ENCODE measurements at places on chromosomes 16 and 17.

DNA sequence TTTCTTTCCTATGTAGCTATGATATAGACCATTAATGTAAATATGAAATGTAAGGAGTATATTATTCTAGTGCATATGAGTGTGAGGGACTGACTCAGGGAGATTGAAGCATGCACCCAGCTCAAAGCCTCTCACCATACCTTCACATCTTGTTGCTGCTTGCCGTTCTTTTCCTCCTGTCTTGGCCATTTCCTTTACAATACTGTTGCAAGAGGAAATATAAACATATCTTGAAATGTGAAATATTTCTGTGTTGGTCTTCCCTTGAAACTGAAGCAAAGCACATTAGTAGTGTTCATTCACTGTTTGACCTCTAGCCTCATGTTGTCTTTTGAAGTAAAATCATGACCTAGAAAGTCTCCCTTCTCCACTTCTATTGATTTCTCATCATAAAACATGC, 46.6 kb downstream of the PHKB start:
- DNase-seq: no peak
- no peak overlapping the region for H3K27ac ChIP-seq
- no peaks in the 10 kb centered on the region for H3K4me1 ChIP-seq
- no peaks in the 10 kb centered on the region for H3K27me3 ChIP-seq

DNA sequence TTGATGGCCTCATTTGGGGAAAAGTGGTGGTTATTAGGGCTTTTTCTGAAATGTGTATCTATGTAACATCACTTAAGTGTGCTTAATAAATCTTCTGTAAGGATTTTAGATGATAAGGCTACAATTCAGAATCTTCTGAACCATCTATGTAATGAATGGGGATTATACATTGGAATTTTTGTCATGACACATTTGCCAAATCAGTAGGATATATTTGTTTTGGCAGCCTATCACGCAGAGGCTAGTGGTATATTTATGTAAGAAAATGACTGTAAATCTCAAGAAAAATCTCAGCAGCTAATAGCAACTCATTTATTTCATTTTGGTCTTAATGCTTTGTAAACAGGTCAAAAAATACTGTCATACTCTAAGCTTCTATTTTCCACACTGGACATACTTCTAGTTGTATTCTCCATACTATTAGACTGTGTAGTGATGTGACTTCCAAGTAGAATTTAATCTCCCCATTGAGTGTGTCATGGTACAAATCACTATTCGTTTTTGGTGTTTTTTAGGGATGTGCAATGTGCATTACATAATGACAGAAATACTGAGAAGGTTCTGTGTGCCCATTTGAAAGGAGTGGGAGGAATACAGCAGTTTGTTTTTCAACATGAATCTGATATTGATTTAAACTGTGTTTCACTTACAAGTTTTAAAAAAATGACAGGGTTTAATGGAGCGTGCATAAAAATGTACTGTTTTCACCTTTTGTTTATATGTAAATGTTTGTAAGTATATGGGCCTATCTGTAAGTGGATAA, 29.2 kb downstream of the CLUH start:
- DNase-seq: no peak
- H3K4me1 ChIP-seq: peaks cover 11% of the 10 kb centered on the region
- H3K27ac ChIP-seq: no peak overlapping the region

GRCh38 chr16:11916524-11917285, 949 bp upstream of the GSPT1 start:
- H3K4me3 ChIP-seq: peak overlapping the region; percentile 18
- H3K27ac ChIP-seq: peak overlapping the region; percentile 93
- peaks cover 15% of the 10 kb centered on the region for H3K4me1 ChIP-seq

- H3K36me3 ChIP-seq: peaks cover 32% of the 10 kb centered on the region
- H3K27ac ChIP-seq: no peak overlapping the region
- no peaks in the 10 kb centered on the region for H3K27me3 ChIP-seq
- H3K4me3 ChIP-seq: no peak overlapping the region
- H3K4me1 ChIP-seq: no peaks in the 10 kb centered on the region
Measured at GRCh38 chr16:1561266-1561665, 27.8 kb downstream of the TMEM204 start.

DNA sequence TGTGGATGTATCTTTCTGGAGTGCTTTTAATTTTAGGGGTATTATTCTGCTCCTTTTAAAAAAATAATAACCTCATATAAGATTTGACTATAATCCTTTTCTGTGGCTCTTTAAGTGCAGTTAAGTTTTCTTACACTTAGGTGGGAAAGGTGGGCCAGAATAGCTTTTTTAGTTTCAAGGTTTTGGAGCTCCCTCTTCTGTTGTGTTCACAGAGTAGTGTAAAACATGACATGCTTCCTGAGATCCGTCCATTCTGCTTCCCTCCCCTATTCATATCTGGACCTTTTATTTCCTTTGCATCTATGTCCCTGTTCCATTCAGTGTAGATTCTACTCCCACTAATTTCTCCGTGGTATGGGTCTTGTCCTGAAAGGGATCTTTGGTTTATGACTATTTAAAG, 12.8 kb downstream of the LRRC36 start:
- DNase-seq: no peak
- no peaks in the 10 kb centered on the region for H3K27me3 ChIP-seq
- H3K27ac ChIP-seq: no peak overlapping the region
- no peak overlapping the region for H3K4me3 ChIP-seq

DNA sequence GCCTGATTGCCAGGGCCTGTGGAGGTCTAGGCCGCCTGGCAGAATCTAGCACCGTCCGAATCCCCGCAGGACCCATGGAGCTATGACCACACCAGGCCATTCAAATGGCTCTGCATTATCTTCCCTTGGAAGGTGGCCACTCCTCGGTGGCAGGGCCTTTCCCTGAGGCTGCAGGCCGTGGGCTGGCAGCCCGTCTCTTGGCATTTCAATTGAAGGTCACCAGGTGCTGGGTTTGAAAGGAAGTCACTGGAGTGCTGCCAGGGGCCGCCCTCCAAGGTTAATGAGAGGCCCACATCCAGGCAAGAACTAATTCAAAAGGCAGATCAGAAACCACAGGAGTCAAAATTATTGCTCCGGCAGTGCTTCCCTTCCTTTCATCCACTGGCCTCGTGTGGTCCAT, 27.7 kb upstream of the CACNG5 start:
- H3K27ac ChIP-seq: no peak overlapping the region
- peak; percentile 73 for DNase-seq
- no peaks in the 10 kb centered on the region for H3K27me3 ChIP-seq
- H3K4me1 ChIP-seq: peaks cover 14% of the 10 kb centered on the region
